ENCODE measurements at places on chromosomes 11 and 22.

- no peak for DNase-seq
These were observed 2.9 kb upstream of the TTLL1 start for GRCh38 chr22:43092085-43092484.

DNA sequence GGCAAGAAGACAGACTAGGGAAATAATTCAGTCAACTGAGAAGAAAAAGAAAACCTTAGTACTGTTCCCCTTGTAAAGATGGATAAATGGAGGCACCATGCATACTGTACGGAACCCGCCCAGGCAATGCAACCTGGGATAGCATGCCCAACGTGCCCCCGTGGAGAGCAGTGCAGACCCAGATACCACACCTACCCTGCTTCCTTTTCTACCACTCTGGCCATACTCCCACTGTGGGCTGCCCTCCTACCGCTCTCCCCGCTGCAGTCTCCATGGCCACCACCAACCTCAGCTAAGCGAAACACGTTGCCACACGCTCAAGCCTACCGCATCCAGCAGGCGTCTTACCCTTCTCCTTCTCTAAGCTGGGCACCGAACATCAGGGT, 117.4 kb upstream of the SERPIND1 start:
- DNase-seq: no peak

DNA sequence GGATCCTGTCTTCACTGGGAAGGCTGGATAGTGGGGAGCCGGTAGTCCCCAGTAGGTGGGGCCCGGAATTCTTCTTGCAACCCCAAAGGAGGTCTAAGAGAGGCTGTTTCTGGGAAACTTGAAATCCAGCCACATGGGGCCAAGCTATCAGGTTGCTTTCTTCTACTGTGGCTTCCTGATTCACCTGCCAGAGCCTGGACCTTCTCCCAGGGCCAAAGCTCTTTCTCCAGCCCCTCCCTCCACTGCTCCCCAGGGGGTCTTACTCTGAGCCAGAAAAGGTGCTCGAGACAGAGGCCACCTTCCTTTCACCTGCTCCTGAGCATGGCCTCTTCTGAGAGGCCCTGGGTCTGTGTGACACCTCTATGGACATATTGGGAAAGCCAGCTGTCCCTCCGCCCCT, 9.1 kb downstream of the TST start:
- no peak for DNase-seq

- DNase-seq: no peak
These were observed 306.7 kb downstream of the SOX6 start for GRCh38 chr11:16049611-16050010.

GRCh38 chr11:115244296-115244695, 259.9 kb downstream of the CADM1 start:
- no peak for DNase-seq

- no peak for DNase-seq
These were observed 93.7 kb downstream of the CCDC83 start for GRCh38 chr11:85948884-85949283.

DNA sequence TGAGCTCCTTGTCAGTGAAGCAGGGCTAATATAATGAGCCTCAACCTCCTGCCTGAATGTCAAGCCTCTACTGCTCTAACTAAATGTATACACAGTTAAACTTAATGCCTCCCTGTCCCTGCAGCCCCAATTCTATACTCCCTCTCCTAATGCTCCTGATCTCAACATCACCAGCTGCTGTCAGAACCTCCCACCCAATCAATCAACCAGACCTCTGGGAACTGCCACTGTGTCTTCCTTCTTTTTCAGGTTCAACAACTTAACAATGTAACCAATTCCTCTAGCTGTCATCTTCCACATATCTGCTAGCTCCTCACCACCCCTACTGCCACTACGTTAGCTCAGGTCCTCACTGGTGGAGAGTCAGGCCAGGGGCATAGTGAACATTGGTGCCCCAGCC, 339.8 kb upstream of the NARS2 start:
- no peak for DNase-seq

- DNase-seq: no peak
These were observed 13.5 kb upstream of the OSBP2 start for GRCh38 chr22:30680991-30681770.

- peak; percentile 58 for DNase-seq
These were observed 2.2 kb upstream of the RFPL2 start for GRCh38 chr22:32206774-32207758.

- no peak for DNase-seq
These were observed 277.3 kb upstream of the FAT3 start for GRCh38 chr11:91947215-91947820.

DNA sequence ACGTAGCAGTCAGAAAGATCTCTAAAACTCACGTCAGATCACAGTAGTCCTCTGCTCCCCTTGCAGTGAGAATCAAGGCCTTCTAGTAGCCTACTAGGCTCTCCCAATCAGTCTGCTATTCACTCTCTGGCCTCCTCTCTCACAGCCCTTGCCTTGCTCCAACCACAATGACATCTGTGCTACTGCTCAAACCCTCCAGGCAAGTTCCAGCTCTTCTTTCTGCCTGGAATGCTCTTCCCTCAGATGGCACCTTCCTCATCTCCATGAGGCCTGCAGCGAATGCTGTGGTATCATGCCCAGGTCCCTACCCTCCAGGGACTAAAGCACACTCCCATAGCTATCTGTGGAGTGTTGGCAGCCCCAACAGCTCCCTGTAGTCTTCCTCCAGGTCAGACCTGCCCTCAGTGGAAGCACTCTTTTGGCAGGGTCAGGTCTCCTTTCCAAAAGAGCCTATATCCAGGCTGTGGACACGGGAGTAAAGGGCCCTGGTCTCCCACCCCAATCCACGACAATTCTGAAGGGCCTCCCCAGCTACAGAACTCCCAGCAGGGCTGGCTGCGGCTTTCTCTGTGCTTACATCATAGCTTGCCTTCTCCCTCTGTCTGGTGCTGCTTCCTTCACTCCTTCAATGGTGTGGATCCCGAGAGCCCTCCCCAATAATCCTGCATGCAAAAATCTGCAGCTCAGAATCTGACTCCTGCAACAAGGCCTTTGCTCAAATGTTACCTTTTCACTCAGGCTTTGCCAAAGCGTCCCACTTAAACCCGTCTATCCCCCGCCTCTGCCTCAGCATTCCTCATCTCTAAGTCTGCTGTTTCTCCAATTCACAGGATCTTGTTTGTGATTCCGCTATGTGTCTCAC, 8.9 kb downstream of the HIRA start:
- no peak for DNase-seq

DNA sequence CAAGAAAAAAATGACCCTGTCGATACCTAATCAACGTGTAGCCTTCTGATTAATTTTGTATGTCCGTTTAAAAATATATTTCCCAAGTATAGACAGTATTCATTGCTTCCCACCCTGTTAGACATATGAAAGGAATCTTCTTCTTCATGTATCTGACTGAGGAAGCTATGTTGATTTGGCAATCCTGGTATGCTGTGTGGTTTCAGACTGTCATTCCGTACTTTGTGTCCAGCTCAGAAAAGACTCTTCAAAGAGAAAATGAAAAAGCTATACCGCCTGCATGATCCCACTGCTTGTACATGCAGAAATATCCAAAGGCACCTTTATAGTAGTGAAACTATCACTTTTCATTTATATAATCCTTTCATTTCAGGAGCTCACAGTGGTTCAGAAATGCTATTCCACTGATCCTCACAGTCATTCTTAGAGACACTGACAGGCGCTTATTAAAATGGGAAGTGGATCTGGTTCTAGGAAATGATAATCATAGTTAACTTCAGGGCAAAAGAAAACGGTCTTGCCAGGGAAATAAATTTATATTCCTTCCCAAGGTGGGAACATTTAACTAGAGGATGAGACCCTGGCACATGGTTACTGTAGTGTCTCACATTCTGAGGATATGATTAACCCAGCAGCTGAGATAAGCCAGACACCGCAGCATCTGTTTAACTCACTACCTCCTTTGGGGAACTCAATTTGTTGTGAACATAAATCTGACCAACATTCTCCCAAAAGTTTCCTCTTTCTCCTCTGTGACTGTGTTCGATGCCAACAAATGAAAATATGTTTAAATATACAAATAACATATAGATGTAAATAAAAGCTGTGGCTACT, 599.2 kb upstream of the LUZP2 start:
- DNase-seq: no peak

GRCh38 chr11:130631119-130631518, 182.7 kb downstream of the ADAMTS15 start:
- DNase-seq: no peak

DNA sequence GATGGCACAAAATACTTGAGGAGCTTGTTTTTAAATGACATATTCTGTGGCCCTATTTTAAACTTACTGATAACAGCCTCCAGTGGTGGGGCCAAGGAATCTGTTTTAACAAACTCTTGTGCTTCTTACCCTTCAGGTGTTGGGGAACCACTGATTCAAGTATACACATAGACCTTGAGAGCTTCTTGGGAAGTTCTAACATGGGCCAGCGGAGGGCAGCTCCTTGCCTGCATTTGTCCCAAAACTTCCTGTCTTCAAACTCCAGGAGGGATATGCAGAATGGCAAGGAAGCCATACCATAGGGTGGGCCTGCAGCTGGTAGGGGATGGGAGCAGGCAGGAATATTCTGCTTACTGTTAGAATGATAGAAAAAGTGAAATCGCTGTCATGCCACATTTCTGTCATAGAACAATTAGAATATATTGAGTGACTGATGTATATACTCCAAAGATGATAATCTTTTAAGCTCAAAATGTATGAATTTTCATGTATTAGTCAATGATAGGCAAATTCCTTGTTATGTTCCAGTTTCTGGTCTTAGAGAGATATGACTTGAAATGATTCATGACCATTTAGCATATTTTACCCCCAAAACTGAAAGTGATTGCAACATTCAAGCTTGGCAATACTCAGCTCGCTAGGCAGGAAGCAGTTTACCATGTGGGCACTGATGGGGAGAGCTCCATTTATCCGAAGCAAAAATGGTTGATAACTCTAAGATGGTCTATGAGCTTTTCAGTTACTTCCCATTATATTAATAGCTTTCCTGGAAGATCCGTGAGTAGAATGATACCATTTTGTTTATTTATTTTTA, 9.2 kb downstream of the EXT2 start:
- DNase-seq: no peak

- no peak for DNase-seq
These were observed 23.0 kb downstream of the YDJC start for GRCh38 chr22:21606775-21607174.

GRCh38 chr11:3604167-3604566, 37.6 kb downstream of the ART5 start:
- no peak for DNase-seq

DNA sequence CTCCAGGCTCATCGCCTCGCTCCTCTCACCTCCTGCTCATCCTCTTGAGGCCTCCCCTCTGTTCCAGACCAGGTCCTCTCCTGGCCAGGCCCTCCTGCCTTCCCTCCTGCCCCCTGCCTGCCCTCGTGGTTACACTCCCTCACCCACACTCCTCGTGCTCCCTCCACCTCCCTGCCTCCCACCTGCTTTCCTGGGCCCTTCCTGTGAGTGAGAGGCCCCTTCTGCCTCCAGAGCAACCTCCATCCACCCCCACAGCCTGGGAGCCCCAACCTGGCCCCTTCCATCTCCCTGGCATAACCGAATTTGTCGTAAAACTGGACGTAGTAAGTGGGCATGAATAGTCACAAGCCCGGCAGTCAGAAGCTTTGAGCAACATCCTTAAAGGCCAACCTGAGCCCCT, 4.5 kb downstream of the APOBEC3G start:
- DNase-seq: no peak

DNA sequence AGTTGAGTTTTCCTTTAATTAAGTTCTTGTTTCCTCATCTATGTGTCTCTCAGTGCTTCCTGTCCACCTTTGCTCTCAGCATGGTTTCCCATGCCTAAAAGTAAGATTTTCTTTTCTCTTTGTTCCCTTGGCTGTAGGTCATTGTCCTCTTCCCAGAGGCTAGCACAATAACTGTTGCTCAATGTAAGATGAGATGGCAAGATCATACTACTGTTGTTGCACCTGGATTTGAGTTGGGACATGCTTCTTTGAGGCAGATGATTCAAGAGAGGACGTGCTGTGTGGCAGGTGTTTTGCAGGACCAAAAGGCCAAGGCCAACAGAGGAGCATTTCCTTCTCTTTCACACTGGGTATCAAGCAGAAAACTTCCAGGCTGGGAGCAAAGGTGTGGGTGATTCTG, 11.3 kb upstream of the NELL1 start:
- DNase-seq: no peak

DNA sequence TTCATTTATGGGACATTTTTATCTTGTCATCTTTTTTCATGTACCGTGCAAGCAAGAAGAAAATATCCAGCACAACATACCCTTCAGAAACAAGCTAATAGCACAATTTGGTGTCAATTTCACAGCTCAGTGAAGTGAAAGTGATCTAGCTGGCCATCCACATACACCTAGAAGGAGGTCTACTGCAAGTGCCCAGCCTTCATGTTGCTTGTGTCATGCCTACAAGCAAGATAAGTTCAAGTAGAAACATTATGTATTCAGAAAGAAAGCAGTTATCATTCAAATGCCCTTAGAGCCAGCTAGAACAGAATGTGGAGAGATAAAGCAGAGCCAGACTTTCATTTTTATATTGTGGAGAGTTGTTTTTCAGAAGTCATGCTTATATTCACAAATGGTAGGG, 325.7 kb upstream of the PITPNB start:
- no peak for DNase-seq

- peak; percentile 65 for DNase-seq
These were observed 84.1 kb downstream of the PDE2A start for GRCh38 chr11:72589802-72590761.

DNA sequence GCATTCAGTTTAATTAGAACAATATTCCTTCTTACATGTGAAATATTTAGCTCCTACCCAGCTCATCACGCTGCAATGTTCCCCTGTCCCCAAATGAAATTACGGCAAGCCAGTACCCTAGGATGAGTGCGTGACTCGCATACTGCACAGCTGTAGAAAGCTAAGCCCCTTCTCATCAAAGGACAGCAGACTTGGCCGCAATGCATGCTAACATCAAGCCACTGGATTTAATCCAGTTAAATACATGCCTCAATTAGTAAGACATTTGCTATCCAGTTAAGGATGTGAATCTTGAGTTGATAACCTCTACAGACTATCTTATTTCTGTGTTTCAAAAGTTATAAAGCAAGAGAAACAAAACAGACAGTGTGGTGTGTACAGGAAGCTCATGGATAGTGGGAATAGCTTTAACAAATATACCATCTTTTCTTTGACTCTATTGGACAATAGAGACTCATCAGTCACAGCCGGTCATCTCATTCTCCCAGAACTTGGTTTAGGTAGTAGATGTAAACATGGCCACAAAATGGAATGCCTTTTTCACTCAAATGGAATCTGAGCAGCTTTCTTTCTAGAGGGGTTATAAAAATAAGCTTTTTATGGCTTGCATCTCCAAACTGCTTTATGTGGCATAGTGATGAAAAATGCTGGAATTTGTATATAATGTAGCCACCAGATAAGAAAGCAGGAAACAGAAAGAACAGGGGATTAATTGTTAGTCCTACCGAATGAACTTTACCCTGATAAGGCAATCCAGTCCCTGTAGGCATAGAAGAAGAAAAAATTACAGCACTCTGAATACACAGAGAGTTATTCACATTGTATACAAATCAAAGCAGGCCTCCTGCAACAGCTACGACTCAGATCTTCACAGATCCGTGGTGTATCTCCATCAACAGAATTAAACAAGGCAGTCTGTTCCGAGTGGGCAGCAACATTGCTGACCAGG, 224.1 kb downstream of the CADM1 start:
- DNase-seq: no peak

Measured in activated naive CD4-positive, alpha-beta T cell treated with anti-CD3 and anti-CD28 coated beads, Interleukin-2, amount 10 ng/mL, durations not matched to agents 7 days and 5 days (primary cell).